ENCODE measurements at places on chromosomes 4 and X.

- DNase-seq: no peak
Observed at GRCh38 chr4:4603592-4603991, 61.7 kb upstream of the STX18 start.

GRCh38 chr4:104424475-104424941 lies 70.2 kb downstream of the CXXC4 start:
- no peak for DNase-seq

DNA sequence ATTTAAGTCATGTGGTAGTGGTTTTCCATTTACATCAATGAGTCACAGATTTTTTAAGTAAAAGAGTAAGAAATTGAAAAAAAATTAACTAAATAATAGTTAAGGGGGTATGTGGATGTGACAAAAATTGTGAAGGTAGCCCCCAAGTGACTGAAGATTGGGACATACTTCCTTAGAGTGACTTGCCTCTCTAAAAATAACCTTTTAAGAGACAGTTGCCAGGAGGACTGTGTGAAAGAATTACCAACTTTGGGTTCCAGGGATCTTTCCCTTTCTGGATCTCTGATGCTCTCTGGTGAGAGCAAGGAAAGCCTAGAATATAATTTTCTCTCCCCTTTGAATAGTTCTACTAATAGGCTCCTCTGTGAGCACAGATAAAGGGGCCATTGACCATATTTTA lies 42.7 kb downstream of the NHSL2 start:
- no peak for DNase-seq

- DNase-seq: peak; percentile 92
Observed at GRCh38 chr4:139295206-139295941, 5.9 kb upstream of the NAA15 start.

- no peak for DNase-seq
Observed at GRCh38 chr4:119328695-119329094, 6.8 kb upstream of the FABP2 start.

DNA sequence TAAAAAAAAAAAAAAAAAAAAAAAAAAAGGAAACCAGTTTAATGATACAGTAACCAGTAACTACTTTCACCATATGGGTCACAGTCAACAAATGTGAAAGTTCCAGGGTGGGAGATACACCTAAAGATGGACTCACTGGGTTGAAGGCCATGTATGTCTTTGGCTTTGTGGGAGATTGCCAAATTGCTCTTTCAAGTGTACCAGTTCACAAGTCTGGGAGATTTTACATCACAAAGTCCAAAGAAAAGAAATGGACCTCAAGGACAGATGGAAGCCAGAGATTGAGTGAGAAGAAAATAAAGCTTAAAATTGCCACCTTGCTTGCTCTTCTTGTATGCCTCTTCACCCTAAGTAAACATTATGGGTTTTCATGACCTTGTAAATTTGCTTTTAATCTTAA lies 65.3 kb downstream of the NHS start:
- DNase-seq: no peak

DNA sequence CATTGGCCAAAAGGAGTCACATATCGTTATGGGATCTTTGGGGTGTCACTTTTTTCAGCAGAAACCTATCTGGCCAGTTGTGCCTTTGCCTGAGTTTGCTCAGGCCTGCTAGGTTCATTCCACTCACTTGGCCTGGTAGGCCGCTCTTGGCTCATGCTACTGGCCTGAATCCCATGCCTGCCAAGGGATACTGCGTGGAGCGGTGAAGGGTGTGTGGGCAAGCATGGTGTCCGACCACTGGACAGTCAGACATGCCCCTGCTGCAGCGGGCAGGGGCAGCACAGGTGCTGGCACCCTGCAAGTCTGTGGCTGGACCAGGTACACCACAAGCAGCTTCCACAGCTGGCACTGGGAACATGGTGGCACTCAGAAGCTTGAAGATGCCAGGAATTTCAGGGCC lies 11.3 kb upstream of the PPM1K start:
- DNase-seq: no peak

DNA sequence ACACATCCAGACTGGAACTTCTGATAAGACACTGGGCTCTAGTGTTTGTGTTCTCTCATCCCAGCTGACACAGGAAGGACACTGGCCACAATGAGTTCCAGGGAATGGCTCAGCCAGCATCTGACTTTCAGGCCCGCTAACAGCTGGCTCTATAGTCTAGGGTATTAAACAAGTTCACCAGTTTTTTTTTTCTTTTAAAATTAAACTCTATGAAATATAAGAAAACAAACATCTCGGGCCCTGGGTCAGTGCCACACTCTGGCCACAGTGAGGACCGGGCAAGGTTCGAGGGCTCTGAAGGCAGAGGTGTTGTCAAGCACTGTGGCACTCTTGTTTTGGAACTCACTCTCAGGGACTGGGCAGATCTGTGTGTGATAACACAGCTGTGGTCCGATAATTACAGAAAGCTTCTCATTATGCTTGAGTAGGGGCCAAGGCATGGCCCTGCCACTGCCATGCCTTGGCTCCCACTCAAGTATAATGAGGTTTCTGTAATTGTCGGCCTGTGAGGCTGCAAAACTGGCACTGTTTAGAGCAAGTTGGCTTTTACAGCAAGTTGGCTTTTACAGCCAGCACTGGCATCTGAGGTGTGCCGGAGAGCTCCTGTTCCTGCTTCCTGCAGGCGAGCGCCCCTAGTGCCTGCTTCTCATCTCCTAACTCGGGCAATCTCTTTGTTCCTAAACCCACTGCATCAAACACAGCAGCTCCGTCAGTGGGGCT lies 62.8 kb downstream of the PPP1R2C start:
- DNase-seq: no peak

DNA sequence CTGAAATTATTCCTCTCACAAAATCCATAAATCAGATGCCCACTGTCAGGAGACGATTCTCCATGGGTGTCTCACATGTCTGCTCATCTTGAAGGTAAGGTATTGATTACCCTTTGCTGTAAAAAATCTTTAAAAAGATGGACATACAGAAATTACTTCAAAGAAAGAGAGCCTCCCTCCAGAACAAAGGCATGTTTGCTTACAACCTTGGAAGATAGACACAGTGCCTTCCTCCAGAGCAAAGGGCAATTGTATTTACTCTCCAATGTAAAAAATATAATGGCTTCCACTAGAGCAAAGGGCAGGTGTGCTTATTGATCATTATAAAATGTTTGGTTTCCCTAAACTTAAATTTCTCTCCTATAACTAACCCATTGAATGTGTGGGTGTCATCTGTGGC lies 616.2 kb downstream of the ANKRD50 start:
- no peak for DNase-seq

DNA sequence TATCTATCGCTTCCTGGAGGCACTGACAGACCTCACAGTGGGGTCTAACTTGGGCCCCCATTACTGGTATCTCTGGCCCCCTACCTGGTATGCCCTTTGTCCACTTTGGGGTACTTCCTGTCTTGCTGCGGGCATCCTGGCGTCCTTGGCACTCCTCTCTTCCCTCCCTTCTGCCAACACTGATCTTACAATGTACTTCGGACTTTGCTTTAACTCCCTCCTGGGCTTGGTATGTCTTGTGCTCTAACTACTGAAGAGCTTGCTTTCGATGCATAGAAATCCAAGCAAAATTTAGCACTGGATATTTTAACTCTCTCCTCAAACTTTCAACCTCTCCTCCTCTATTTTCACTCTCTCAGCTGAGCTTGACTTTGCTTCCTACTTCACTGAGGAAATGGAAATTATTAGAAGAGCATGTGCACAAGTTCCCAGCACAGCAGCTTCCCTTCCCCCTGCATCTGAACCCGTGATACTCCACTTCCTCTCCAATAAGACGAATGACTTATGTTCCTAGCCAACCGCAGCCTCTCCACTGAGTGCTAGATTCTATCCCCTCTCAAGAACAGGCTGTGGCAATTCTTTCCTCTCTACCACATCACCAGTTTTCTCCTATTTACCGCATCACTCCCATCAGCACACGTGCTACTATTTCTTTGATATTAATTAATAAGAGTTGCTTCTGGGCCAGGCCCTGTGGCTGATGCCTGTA lies 52.9 kb downstream of the SUPT20HL2 start:
- DNase-seq: no peak

DNA sequence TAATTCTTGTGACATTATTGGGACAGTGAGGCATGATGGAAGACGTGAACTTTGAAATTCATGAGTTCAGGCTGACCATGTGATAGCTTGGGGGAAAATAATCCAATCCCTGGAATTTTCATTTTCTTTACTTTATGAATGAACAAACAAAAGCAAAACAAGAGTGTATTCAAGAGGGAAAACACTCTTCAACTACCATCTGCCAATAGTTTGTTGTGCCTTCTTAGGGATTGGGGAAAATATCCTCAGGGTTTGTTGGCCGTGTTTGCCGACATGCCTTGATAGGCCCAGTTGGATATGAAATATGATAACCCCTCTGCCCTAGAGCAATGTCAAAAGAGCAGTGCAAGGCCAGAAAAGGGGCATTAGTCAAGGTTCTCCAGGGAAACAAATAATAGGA lies 80.8 kb upstream of the CLNK start:
- DNase-seq: no peak

DNA sequence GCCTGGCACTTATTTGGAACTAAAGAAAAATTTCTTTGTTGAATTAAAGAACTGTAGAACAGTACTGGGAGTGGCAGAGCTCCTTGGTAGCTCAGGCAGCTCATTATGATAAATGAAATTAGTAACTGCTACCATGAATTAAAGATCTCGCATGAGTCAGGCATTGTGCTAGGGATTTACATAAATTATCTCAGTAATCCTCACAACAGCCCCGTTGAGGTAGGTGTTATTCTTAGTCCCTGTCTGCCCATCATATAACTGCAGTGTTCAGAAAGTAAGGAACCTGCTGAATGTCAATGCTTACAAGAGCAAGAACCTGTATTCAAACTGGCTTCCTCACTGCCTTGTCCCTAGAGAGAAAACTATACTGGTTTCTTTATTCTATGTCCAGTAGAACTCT lies 108.3 kb downstream of the NLGN4X start:
- DNase-seq: no peak

DNA sequence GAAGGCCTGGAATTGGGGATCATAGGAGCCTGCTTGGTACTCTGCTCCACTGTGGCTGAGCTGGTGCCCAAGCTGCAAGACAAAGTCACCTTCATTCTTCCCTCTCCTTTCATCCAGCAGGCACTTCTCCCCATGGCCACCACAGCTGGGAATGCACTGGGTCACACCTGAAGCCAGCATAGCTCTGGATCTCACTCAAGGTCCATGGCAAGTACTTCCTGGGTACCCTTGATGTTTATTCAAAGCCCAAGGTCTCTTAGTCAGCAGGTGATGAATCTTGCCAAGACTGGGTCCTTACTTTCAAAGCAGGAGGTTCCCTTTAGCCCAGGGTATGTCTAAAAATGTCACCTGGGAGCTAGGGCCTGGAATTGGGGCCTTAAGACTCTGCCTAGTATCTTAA lies 4.9 kb upstream of the SLC4A4 start:
- no peak for DNase-seq

DNA sequence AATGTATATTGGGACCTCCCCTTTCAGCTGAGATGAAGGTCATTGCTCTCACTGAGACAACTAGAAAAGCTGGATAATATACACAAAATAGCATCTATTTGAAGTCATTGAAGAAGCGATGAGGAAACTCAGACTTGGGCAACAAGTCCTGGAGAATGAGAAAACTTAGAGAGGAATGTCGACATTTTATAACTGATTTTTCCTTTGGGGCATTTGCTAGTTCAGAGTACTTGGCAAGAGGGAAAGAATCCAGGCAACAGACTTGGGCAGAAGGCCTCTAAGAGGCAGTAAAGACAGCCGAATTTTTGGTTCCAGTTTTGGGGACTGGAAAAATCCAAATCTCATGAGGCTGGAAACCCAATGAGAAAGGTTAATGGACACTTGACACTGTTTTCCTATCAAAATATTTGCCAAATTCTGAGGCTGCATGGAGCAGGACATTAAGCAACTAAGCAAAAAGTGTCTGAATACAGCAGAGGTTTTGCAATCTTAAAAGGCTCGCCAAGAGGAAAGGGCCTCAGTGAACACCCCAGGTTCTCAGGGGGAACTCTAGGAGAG lies 21.0 kb upstream of the ANXA5 start:
- no peak for DNase-seq

GRCh38 chr4:24040811-24041210 lies 151.0 kb upstream of the PPARGC1A start:
- DNase-seq: no peak

DNA sequence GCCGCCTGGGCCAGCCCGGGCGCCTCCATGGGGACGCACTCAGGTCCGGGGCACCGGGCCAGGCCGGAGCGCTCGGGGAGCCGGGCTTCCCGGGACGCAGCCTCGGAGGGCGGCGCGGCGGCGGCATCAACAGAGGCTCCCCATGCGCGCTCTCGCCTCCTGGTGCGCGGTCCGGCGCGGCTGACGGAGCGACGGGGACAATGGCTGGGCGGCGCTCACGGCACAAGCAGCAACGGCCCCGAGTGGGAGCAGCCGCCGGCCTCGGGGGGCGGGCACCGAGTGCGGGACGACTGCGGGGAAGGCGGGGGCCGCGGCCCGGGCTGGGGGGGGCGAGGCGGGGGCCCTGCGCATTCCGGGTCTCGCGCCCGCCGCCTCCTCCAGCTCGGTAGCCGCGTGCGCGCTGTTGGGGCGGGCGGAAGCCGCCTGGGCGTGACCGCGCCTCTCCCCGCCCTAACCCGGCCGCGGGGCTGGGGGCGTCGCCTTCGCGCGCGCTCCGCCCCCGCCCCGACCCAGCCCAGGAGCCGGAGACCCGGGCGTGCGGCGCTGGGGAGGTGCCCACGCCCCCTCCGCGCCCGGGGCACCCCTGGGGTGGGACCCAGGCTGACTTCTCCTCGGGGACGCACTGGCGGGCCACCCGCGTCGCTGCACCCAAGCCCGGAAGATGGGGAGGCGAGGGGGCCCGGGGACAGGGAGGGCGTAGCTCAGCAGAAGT lies at the start of gene PRKX:
TSS of gene PRKX (minus strand) at position 425 of the 712 bp plus-strand sequence. CDS start at position 29, 396 bp downstream.
- DNase-seq: peak; percentile 28

GRCh38 chrX:119107206-119107605 lies 20.4 kb downstream of the KIAA1210 start:
- no peak for DNase-seq

GRCh38 chr4:89056953-89057398 lies at the start of gene FAM13A:
Gene FAM13A (minus strand): TSS chr4:89057185. CDS start chr4:89056964, 221 bp downstream.
- no peak for DNase-seq

DNA sequence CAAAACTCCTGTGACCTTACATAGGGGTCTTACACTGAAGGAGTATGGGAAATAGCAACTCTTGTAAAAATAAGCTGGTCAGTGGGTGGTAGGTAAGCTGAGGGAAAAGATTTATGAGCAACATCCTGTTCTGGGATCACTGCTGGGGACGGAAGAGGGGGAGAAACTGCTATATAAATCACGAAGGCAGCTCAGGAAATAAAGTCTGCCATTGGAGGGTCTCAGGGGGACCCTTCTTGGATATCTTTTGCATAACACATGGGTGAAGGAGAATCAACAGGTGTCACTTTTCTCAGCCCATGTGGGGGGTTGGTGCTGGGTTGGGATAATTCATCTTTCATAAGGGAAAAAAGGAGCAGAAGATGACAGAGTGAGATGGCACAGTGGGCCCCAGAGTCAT lies 33.7 kb downstream of the AFF1 start:
- no peak for DNase-seq

GRCh38 chr4:108370291-108371141 lies 201.8 kb upstream of the LEF1 start:
- no peak for DNase-seq

GRCh38 chr4:156901871-156902270 lies 69.7 kb downstream of the PDGFC start:
- DNase-seq: no peak

Data from stimulated activated CD4-positive, alpha-beta T cell treated with anti-CD3 and anti-CD28 coated beads, Interleukin-1b, Interleukin-23, amount 100 ng/mL, for 1 hour (primary cell).